ENCODE measurements at places on chromosomes 1 and 21.

- DNase-seq, result no peak
Observed at GRCh38 chr21:22250355-22250754, 1252.1 kb downstream of the NCAM2 start.

- DNase-seq, result no peak
Observed at GRCh38 chr1:3000671-3001470, 20.4 kb upstream of the ACTRT2 start.

GRCh38 chr1:243706563-243706962, 143.5 kb downstream of the AKT3 start:
- DNase-seq, result no peak

DNA sequence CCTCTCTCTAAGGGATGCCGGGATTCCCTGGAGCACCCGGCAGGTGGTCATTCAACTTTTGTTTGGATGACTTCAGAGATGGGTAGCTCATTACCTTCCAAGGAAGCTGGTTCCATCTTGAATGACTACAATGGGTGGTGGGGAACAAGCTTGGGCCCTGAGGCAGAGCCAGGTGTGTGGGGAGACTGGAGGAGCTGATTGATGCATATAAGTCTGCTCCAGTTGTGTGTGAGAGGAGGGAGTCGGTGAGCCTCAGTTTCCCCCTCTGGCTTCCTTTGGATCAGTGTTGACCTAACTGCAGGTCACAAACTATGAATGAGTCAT, 133.8 kb upstream of the ZBTB40 start:
- no peak for DNase-seq

GRCh38 chr1:243433737-243434370, 178.0 kb downstream of the SDCCAG8 start:
- no peak for DNase-seq

GRCh38 chr1:240232530-240232929, 140.8 kb downstream of the FMN2 start:
- DNase-seq, result no peak

DNA sequence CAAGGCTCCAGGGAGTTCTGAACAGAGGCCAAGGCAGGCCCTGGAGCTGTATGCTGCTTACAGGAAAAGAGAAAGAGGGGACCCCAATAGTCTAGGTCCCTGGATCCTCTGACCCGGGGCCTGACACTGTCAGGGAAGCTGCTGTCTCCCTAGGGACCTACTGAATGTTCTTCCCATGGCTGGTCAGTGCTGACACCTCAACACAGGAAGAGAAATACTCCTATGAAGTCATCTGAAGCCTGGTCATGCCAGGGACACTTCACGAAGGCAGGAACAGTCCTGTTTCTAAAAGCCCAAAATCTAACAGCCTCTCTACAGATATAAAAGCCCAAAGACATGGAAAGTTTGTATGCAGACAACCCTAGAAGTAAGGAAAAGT, 1.7 kb upstream of the LAD1 start:
- no peak for DNase-seq

- DNase-seq, result no peak
Observed at GRCh38 chr21:44982558-44983250, 42.9 kb downstream of the SLX9 start.

Measured in HS-27A (cell line).